ENCODE measurements at places on chromosomes 5 and 9.
A peak's percentile ranks its signal among the peaks of the same experiment; 100 is the strongest.

- H3K4me3 ChIP-seq = no peak overlapping the region
- peak overlapping the region; percentile 85 for H3K27ac ChIP-seq
- no peaks in the 10 kb centered on the region for H3K27me3 ChIP-seq
- DNase-seq = peak; percentile 30
- H3K4me1 ChIP-seq = peaks cover 43% of the 10 kb centered on the region
- H3K36me3 ChIP-seq = no peaks in the 10 kb centered on the region
Observed at GRCh38 chr9:129317179-129318011, 139.3 kb upstream of the IER5L start.

GRCh38 chr9:24936117-24936516 lies 390.4 kb upstream of the IZUMO3 start:
- no peak overlapping the region for H3K4me3 ChIP-seq
- H3K27ac ChIP-seq = no peak overlapping the region
- H3K36me3 ChIP-seq = no peaks in the 10 kb centered on the region
- no peaks in the 10 kb centered on the region for H3K27me3 ChIP-seq
- DNase-seq = no peak

GRCh38 chr5:151703227-151703626 lies 16.5 kb upstream of the SPARC start:
- H3K36me3 ChIP-seq = no peaks in the 10 kb centered on the region
- peaks cover 29% of the 10 kb centered on the region for H3K4me1 ChIP-seq
- H3K4me3 ChIP-seq = no peak overlapping the region
- H3K27me3 ChIP-seq = no peaks in the 10 kb centered on the region
- no peak overlapping the region for H3K27ac ChIP-seq

- no peaks in the 10 kb centered on the region for H3K27me3 ChIP-seq
- H3K4me3 ChIP-seq = peak overlapping the region; percentile 81
- no peak for DNase-seq
- H3K4me1 ChIP-seq = peaks cover 51% of the 10 kb centered on the region
- H3K36me3 ChIP-seq = peaks cover 15% of the 10 kb centered on the region
Observed at GRCh38 chr9:127853312-127854183, 910 bp downstream of the ENG start.

- H3K27me3 ChIP-seq = no peaks in the 10 kb centered on the region
- no peak for DNase-seq
- H3K27ac ChIP-seq = no peak overlapping the region
- H3K36me3 ChIP-seq = no peaks in the 10 kb centered on the region
- H3K4me1 ChIP-seq = no peaks in the 10 kb centered on the region
- H3K4me3 ChIP-seq = no peak overlapping the region
Observed at GRCh38 chr9:463455-464171, 248.9 kb downstream of the DOCK8 start.

DNA sequence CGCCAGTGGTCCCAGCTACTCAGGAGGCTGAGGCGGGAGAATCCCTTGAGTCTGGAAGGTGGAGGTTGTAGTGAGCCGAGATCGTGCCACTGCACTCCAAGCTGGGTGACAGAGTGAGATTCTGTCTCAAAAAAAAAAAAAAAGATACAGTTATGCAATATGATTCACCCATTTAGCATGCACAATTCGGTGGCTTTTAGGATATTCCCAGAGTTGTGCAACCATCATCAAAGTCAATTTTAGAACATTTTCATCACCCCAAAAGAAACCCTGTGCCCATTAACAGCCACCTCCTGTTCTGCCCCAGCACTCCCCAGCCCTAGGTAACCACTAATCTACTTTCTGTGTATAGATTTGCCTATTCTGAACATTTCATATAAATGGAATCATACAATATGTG lies 4.3 kb upstream of the DHFR start:
- no peak overlapping the region for H3K4me3 ChIP-seq
- H3K27ac ChIP-seq = no peak overlapping the region
- H3K4me1 ChIP-seq = peaks cover 11% of the 10 kb centered on the region
- H3K27me3 ChIP-seq = no peaks in the 10 kb centered on the region
- peaks cover 77% of the 10 kb centered on the region for H3K36me3 ChIP-seq
- DNase-seq = no peak

DNA sequence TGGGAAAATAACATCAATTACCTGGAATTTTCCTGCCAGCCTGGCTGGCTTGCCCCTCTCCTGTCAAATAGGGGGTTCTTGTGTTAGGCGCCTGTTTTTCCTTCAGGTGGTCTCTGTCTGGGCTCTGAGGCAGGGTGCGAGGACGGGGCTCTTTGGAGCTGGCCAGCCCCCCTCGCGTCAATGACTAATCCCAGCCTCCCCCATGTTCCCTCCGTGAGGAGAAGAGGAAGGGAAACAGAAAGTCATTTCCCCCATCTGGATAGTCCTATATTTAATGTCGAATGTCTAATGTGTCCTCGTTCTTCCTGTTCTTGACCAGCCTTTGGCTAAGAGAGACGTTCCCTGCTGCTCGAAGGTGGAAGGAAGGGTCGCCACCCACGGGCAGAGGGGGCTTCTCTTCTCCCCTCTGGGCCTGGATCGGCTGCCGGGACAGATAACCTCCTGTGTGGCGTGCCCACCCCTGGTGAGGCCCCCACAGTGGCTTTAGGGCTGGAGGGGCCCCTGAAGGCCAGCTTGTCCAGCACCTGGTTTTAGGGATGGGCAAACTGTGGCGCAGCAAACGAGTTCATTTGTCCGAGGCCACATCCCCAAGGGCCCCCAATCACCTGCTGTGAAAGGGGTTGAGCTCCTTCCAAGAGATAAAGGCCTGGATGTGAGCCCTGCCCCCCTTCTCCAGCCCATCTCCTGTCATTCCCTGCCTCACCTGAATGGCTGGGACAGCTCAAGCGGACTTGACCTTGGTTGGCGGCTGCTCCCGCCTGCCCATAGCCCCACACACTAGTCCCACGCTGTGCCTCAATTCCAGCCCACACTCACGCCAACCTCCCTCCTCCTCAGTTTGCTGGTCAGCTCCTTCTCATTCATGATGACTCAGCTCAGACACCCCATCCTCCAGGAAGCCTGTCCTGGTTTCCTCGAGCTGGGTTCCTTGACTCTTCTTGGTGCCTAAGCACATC lies 35.9 kb upstream of the UNC5A start:
- H3K4me1 ChIP-seq = no peaks in the 10 kb centered on the region
- peaks cover 58% of the 10 kb centered on the region for H3K27me3 ChIP-seq
- H3K4me3 ChIP-seq = no peak overlapping the region

GRCh38 chr5:171712616-171713015 lies 73.0 kb upstream of the SMIM23 start:
- H3K4me3 ChIP-seq = no peak overlapping the region
- no peaks in the 10 kb centered on the region for H3K27me3 ChIP-seq
- DNase-seq = no peak

DNA sequence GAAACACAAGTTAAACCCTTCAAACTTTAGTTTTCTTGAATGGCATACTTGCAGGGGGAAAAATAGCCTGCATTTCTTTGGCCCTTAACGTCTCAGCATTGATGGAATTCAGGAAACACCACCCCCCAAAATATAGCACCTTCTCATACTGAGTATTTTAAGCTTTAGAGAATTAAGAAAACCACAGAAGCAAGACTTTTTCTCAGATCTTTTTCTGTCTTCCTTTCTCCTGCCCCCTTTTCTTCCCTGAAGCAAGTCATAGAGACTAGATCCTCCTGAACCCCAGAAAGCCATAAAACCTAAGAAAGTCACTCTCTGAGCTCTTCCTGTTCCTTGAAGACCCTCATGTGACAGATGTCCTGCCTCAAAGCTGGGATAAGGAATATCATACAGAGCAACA lies 1069.9 kb downstream of the EFNA5 start:
- no peaks in the 10 kb centered on the region for H3K27me3 ChIP-seq
- no peaks in the 10 kb centered on the region for H3K4me1 ChIP-seq
- H3K36me3 ChIP-seq = no peaks in the 10 kb centered on the region
- H3K4me3 ChIP-seq = no peak overlapping the region

DNA sequence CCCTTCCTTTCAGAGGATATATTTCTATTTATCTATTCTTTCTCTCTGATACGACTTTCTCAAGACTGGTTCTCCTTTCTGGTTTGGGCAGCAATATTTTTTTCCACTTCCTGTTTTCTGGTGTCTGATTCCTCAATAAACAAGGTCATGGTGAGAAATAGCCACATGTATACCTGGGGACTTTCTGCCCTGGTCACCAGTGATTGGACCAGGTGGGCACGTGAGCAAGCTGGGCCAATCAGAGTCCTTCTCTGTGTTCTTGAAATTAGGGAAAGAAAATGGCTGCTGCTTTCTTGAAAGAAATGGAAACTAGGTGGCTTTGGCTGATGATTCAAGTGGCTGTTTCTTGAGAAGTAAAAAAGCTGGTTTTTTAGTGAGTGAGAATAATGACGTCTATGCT lies 18.4 kb upstream of the GSN start:
- no peak overlapping the region for H3K27ac ChIP-seq
- no peak overlapping the region for H3K4me3 ChIP-seq
- H3K4me1 ChIP-seq = no peaks in the 10 kb centered on the region
- H3K36me3 ChIP-seq = no peaks in the 10 kb centered on the region
- no peaks in the 10 kb centered on the region for H3K27me3 ChIP-seq
- DNase-seq = no peak

GRCh38 chr9:114688909-114689610 lies 7.1 kb upstream of the TEX48 start:
- H3K27ac ChIP-seq = no peak overlapping the region
- H3K27me3 ChIP-seq = peaks cover 15% of the 10 kb centered on the region
- no peak overlapping the region for H3K4me3 ChIP-seq
- no peaks in the 10 kb centered on the region for H3K36me3 ChIP-seq
- H3K4me1 ChIP-seq = no peaks in the 10 kb centered on the region

GRCh38 chr5:73938938-73939320 lies 312.9 kb downstream of the ARHGEF28 start:
- H3K36me3 ChIP-seq = no peaks in the 10 kb centered on the region
- H3K27me3 ChIP-seq = no peaks in the 10 kb centered on the region
- no peak overlapping the region for H3K4me3 ChIP-seq
- no peaks in the 10 kb centered on the region for H3K4me1 ChIP-seq

DNA sequence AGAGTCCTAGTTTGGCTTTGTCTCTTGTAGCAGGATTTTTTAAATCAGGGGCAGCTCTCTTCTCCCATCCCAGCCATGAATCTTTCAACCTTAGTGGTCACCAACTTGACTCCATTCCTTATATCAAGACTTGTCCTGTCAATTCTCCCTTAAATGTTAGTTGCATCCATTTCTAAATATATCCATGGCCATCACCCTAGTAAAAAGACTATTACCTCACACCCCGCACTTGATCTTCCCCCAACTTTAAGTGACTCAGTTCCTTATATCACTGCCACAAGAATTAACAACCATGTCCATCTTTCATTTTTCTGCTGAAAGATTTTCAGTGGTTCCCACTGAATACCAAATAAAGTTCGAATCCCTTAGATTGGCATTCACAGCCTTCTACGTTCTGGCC lies 67.0 kb downstream of the STX17 start:
- no peak overlapping the region for H3K4me3 ChIP-seq
- DNase-seq = no peak
- no peaks in the 10 kb centered on the region for H3K27me3 ChIP-seq

DNA sequence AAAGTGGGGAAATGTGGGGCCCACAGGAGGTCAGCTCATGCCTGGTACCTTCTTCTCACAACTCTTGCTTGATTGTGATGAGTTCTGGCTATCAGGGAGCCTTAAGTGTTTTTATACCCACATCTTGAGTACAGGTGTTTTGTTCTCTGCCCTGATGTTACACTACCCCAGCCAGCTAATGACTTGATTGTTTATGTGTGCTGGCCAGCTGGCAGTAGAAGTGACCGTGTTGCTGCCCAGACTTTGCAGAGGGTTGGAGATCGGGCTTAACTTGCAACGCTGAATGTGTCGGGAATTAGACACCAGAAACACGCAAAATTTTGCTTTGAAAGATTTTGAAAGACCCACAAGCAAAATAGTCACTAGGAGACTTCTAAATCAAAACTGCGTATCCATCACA lies 16.9 kb upstream of the ZDHHC11B start:
- H3K36me3 ChIP-seq = no peaks in the 10 kb centered on the region
- no peak overlapping the region for H3K27ac ChIP-seq
- no peak overlapping the region for H3K4me3 ChIP-seq

- no peak for DNase-seq
- H3K27ac ChIP-seq = no peak overlapping the region
- no peak overlapping the region for H3K4me3 ChIP-seq
- H3K27me3 ChIP-seq = no peaks in the 10 kb centered on the region
- H3K36me3 ChIP-seq = no peaks in the 10 kb centered on the region
Observed at GRCh38 chr5:63860379-63860778, 101.9 kb downstream of the HTR1A start.

GRCh38 chr5:2577312-2578036 lies 174.0 kb downstream of the IRX2 start:
- no peak for DNase-seq
- no peaks in the 10 kb centered on the region for H3K27me3 ChIP-seq
- no peaks in the 10 kb centered on the region for H3K4me1 ChIP-seq
- H3K4me3 ChIP-seq = no peak overlapping the region
- no peaks in the 10 kb centered on the region for H3K36me3 ChIP-seq

GRCh38 chr5:1440098-1440493 lies 5.1 kb downstream of the SLC6A3 start:
- H3K36me3 ChIP-seq = no peaks in the 10 kb centered on the region
- no peak for DNase-seq
- H3K27me3 ChIP-seq = peaks cover 66% of the 10 kb centered on the region
- H3K4me1 ChIP-seq = peaks cover 9% of the 10 kb centered on the region
- H3K4me3 ChIP-seq = no peak overlapping the region

GRCh38 chr9:18122171-18122570 lies 351.8 kb upstream of the ADAMTSL1 start:
- H3K4me3 ChIP-seq = no peak overlapping the region
- H3K27ac ChIP-seq = no peak overlapping the region
- no peaks in the 10 kb centered on the region for H3K4me1 ChIP-seq
- H3K27me3 ChIP-seq = no peaks in the 10 kb centered on the region

Data from heart right ventricle (tissue), 16 donors.